ENCODE measurements at places on chromosomes 3 and 15. TPM values are rescaled to one million over a fixed set of nuclear protein-coding genes. Genes with fewer than 3 reads are reported as not detected.

GRCh38 chr3:156424758-156425157, 130.2 kb downstream of the SSR3 start:
- DNase-seq: no peak

DNA sequence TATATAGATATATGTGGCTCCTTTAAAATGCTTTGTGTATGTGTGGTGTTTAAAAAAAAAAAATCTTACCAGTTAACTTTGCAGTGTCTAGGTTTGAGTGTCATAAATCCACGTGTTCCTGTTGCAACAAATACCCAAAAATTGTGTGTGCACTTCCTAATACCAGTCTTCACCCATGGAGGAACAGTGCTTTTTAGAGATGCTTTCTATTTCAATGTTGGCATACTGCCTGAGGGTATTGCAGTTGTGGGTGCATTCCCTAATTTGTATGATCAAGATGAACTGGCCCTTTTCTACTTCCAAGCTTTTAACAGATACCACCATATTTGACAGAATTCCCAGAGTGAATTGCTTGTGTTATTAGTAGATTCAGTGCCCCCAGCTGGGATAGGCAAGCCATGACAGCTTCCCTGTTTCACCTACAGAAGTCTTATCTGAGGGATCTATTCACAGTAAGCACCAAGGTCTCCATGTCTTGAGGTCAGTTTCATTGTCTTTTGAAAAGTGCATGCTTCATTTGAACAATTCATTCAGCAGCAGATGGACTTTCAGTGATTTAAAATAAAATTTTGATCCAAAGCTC, 68.9 kb upstream of the GOLGA6B start:
- no peak for DNase-seq

The PAQR9 gene
- not detected for total RNA-seq

DNA sequence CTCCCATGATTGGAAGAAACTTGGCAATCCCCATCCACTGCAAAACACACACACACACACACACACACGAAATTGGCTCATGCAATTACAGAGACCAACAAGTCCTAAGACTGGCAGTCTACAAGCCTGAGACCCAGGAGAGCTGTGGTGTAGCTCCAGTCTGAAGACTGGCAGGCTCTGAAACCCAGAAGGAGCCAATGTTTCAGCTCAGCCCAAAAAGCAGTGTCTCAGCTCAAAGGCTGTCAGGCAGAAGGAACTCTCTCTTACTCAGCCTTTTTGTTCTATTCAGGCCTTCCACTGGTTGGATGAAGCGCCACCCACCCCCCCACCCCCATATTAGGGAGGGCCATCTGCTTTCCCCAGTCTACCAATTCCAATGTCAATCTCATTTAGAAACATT, 32.1 kb downstream of the MESD start:
- DNase-seq: no peak

The ZCWPW2 gene
- total RNA-seq: 0.18 TPM

The RETNLB gene
- total RNA-seq: not detected

The RTP3 gene
- not detected for total RNA-seq

The GOLGA6B gene
- total RNA-seq: not detected

DNA sequence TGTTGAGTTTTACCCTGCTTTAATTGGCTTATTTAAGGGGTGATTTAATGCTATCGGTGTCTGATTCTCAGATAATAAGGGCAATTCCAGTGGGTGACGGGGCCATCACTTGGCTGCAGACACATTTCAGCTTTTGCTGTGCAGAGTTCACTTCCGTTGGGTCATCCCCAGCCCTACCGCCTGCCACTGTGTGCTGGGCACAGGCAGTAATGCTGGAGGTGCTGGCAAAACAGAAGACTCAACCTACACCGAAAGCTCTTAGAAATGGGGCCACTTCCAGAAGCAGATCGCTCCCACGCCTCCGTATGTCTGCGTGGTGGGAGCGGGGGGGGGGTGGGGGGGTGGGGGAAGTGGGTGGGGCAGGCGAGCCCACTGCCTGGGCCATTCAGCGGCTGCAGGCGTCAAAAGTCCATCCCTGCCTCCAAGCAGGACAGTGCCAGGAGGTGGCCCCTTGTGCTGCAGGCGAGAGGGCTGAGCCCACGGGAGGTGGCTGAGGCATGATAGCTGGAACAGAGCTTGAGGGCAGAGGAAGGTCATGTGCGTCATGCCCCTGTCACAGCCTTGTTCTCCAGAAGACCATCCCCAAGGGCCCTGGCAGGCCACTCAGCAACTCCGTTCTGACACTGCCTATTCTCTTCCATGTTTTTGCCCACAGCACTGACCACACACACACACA, 128.3 kb downstream of the ATP10A start:
- DNase-seq: no peak

The CAND2 gene
- not detected for total RNA-seq

The ANKRD63 gene
- total RNA-seq: 0.28 TPM

DNA sequence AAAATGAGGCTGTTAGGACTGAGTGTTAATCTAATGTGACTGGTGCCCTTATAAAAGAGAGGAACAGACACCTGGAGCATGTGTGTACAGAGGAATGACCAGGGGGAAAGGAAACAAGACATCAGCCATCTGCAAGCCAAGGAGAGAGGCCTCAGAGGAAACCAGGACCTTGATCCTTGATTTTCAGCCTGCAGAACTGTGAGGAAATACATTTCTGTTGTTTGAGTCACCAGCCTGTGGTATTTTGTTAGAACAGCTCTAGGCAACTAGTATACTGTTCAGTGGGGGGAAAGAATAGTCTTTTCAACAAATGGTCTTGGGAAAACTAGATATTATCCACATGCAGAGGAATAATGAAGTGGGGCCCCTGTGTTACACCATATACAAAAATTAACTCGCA, 80.6 kb downstream of the CCR1 start:
- DNase-seq: peak; percentile 44

The MYEF2 gene
- 37.3 TPM for total RNA-seq

DNA sequence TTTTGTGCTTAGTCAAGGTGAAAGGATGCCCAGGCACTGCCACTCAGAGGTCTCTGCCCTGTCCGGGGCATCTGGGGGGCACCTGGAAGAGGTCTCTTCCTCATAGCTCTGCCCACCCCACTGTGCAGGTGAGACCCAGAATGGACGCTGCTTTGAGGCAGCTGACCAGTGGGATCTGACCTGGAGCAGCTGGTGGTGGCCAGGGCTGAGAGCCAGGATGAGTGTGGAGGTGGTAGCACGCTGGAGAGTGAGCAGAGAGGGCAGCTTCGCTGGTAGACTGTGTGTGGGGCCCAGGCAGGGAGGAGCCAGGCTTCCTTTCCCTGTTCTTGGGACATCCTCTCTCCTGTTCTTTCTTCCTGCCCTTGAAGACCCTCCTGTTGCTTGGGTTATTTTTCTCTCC, 32.2 kb upstream of the PLA2G4E start:
- DNase-seq: no peak
